ENCODE measurements at places on chromosomes 4 and X. TPM values are rescaled to one million over a fixed set of nuclear protein-coding genes. Genes with fewer than 3 reads are reported as not detected.

The MTMR8 gene
- total RNA-seq, result 1.3 TPM

The MND1 gene
- total RNA-seq, result 0.17 TPM

GRCh38 chrX:129706400-129707072 lies 32.2 kb upstream of the XPNPEP2 start:
- no peaks in the 10 kb centered on the region for H3K4me1 ChIP-seq
- no peaks in the 10 kb centered on the region for H3K36me3 ChIP-seq
- no peak overlapping the region for H3K4me3 ChIP-seq
- no peak for DNase-seq

The WDR19 gene
- total RNA-seq, result 34.3 TPM

DNA sequence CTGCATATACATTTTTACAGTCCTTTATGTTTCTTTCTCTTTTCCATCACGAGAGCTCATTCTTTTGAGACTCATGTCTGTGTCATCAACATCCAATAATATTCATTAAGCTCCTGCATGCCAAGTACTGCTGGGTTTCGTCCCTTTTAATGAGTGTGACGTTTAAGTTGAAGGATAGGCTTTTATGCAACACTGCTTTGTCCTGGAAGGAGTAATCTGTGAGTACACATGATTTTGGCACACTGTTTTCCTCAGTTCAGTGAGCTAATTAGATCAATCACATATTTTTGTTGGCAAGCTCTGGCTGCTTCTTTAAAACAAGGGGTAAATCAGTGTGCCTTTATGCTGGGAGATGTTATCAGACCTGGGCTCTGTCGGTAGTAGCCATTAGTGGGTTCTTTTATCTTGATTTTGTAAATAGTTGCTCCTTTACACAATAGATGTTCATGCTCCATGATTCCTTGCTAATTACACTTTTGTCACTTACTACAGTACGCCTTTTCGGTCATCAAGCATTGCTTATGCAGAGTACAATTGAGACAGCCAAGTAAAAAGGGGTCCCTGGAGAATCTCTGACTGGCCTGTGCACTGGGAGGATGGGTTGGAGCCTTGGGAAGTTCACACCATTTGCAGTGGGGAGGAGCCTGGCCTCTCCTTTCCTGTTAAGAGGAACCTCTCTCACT lies 132.6 kb downstream of the FHIP1A start:
- no peak overlapping the region for H3K27ac ChIP-seq
- H3K36me3 ChIP-seq, result no peaks in the 10 kb centered on the region
- no peaks in the 10 kb centered on the region for H3K4me1 ChIP-seq
- DNase-seq, result no peak

DNA sequence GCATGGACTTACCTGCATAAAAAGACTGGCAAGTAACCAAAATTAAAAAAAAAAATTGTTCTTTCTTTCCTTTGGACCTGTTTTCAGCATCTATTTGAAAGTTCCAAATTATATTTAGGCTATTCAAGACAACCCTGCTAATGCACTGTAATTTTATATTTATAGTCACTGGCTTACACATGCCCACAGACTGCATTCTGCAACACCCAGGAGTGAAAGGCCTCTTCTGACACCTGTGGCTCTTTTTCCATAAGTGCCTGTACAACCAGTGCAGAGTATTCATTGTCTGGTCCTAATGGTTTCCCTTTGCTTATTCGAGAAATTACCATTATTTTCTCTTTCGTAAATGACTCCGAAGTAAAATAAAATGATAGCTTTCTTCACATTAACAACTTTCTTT lies 143.3 kb downstream of the RNF150 start:
- H3K4me1 ChIP-seq, result peaks cover under 1% of the 10 kb centered on the region
- H3K36me3 ChIP-seq, result no peaks in the 10 kb centered on the region
- DNase-seq, result no peak
- H3K27ac ChIP-seq, result no peak overlapping the region

DNA sequence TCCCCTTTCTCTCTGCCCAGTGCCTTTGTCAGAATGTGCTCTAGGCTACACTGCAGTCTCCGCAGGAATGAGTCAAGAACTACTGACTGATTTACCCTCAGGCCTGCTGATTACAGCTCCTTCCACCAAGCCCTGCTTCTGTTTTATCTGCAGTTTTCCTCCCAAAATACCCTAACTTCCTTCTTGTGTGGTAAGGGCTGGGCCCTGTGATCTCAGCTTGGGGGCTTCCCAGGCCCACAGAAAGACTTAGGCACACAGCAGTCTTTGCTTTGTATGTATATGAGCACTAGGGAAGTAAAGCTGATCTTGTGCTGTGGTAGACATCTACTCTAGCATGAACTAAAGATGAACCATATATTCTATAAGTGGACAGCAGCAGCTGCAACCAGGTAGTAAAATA lies 18.8 kb downstream of the PAK3 start:
- H3K27ac ChIP-seq, result no peak overlapping the region
- no peak overlapping the region for H3K4me3 ChIP-seq
- no peaks in the 10 kb centered on the region for H3K36me3 ChIP-seq
- DNase-seq, result no peak

GRCh38 chr4:4637710-4638109 lies 95.9 kb upstream of the STX18 start:
- no peaks in the 10 kb centered on the region for H3K4me1 ChIP-seq
- H3K27ac ChIP-seq, result no peak overlapping the region
- H3K36me3 ChIP-seq, result no peaks in the 10 kb centered on the region

DNA sequence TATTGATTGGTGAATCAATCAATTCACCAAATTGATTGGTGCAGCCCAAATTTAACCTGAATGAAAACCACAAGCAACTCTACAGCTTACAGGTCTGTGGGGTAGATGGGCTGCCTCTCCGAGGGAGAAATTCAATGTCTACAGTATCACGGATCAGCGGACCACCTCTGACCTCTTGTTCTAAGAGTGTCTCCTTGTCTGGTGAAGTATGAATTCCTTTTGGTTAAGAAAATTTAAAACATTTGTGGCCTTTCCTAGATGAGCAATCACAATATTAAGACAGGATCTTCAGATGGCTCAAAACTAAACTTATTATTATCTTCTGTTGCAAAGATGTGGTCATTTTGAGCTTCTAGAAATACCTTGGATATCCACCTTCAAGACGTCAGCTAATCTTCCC lies 153.3 kb downstream of the IL15 start:
- H3K4me3 ChIP-seq, result no peak overlapping the region
- no peaks in the 10 kb centered on the region for H3K4me1 ChIP-seq
- H3K27me3 ChIP-seq, result no peaks in the 10 kb centered on the region
- H3K36me3 ChIP-seq, result no peaks in the 10 kb centered on the region
- no peak for DNase-seq
- no peak overlapping the region for H3K27ac ChIP-seq

GRCh38 chrX:38868941-38869401 lies 67.7 kb downstream of the MID1IP1 start:
- H3K4me1 ChIP-seq, result no peaks in the 10 kb centered on the region
- H3K27me3 ChIP-seq, result no peaks in the 10 kb centered on the region
- no peak overlapping the region for H3K27ac ChIP-seq
- no peak for DNase-seq

DNA sequence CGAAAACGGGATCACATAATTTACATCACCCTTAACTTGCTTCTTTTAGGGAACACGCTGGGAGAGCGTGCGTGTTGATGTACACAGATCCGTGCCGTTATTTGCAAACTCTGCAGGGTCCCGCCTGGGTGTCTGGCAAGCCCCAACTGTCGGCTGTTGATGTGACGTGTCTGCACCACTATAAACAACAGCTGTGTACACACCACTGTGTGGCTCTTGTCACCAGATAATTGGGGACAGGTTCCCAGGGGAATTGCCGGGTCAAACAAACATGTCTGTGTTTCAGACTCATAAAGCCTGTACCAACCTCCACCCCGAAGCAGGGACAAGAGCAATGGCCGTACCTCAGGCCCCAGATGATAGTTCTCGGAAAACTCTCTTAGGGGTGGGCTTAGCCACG lies 105.0 kb upstream of the AFAP1 start:
- H3K36me3 ChIP-seq, result no peaks in the 10 kb centered on the region
- no peak overlapping the region for H3K27ac ChIP-seq
- no peaks in the 10 kb centered on the region for H3K4me1 ChIP-seq
- no peak for DNase-seq
- no peak overlapping the region for H3K4me3 ChIP-seq

GRCh38 chrX:112654871-112655270 lies 24.9 kb downstream of the LHFPL1 start:
- H3K4me3 ChIP-seq, result no peak overlapping the region
- no peaks in the 10 kb centered on the region for H3K27me3 ChIP-seq
- no peak overlapping the region for H3K27ac ChIP-seq
- H3K4me1 ChIP-seq, result no peaks in the 10 kb centered on the region
- no peaks in the 10 kb centered on the region for H3K36me3 ChIP-seq

DNA sequence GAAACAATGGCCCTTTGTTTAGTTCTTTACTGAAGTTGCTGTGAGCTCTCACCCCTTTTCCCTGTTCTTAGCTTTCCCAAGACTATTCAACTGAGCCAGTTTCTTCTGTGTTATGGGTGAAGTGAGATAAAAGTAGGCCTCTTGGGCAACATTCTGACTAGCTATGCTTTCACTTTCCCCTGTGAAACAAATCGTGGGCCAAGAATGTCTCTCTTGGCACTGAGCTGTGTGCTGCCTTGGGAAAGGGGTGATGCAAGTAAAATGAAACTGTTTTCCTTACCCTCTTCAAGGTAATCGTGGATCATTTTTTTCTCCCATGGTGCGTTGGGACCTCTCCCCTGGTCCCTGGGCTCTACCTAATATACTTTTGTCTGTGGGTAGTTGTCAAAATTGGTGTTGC lies 653.9 kb upstream of the MAGEB2 start:
- H3K27me3 ChIP-seq, result no peaks in the 10 kb centered on the region
- H3K4me3 ChIP-seq, result no peak overlapping the region
- no peaks in the 10 kb centered on the region for H3K36me3 ChIP-seq
- H3K27ac ChIP-seq, result no peak overlapping the region
- no peak for DNase-seq

The MAGEB2 gene
- not detected for total RNA-seq

The RAB41 gene
- not detected for total RNA-seq

The SPANXB1 gene
- not detected for total RNA-seq

The SOX3 gene
- total RNA-seq, result not detected

The SLC16A2 gene
- 24.1 TPM for total RNA-seq

The GAGE12F gene
- total RNA-seq, result not detected

- H3K36me3 ChIP-seq, result no peaks in the 10 kb centered on the region
- H3K27me3 ChIP-seq, result no peaks in the 10 kb centered on the region
- peaks cover 6% of the 10 kb centered on the region for H3K4me1 ChIP-seq
- H3K4me3 ChIP-seq, result no peak overlapping the region
- DNase-seq, result no peak
- no peak overlapping the region for H3K27ac ChIP-seq
These were observed 139.8 kb downstream of the PALLD start for GRCh38 chr4:168636506-168637196.

All from liver (tissue), 10 donors.